ENCODE measurements at places on chromosomes 11 and 22.

DNA sequence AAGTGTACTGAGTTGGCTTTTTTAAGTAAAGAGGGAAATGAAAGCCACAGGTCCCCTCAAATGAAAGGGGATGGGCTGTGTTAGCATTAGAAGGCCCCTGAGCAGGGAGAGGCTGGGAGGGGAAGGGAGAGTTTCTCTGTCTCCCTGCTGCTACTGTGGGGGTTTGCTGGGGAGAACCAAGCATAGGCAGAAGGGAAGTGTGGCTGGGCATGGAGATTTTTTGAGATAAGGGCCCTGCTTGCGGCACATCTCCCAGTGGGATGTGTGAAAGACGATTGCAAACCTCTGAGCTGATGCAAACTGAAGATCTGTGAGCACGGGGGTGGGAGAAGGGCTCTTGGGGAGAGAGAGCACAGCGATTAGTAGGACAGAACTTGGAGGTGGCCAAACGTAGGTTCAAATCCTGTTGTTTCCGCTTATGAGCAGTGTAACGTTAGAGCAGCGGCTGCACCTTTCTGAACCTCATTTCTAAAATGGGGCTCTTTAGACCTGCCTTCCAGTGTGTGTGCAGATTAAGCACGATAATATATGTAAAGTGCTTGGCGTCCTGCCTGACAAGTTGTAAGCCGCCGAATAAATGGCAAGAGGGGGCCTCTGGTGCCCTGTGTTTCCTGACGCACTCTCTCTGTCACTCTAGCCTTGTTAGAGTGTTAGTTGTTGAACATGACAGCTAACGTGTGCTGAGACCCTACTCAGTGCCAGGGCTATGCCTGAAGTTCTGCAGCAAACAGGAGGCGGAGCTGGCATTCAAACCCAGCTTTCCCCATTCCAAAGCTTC lies 122.3 kb downstream of the GRIK4 start:
- no peak for DNase-seq

DNA sequence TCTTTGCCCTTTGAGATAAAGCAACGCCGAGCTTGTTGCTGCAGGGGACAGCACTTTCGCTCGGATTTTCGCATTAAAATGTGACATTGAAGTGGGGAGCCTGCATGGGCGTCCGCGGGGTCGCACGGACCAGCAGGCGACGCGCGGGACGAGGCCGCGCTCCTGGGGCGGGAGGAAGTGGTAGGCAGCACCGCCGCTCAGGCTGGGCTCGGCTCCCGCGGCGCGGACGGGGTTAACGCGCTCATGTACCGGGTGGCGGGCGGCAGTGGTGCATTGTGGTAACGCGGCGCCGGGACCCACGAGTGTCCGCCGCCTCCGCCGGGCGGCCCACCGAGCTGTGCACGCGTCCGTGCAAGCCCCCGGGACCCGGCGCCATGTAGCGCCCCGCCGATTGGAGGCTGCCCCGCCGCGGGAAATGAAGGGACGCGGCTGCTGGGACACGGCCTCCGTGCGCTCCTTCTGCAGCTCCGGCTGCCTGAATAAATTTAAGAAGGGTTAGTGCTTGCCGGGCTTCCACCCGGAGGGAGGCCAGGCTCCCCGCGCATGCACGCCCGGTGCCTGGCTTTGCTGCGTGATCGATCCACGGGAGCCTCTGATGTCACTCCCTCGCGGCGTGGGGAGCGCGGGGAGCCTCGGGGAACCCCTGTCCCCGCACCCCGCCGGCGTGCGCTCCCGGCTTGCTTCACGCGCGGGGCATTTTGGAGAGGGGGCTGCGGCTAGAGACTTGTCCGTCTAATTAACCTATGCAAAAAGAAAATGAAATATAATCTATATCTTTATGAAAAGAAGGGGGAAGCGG lies 127.7 kb downstream of the OSBP2 start:
- no peak for DNase-seq

GRCh38 chr22:46798366-46799350 lies 36.2 kb downstream of the TBC1D22A start:
- peak; percentile 72 for DNase-seq

GRCh38 chr11:28969832-28970231 lies 861.6 kb downstream of the METTL15 start:
- no peak for DNase-seq

DNA sequence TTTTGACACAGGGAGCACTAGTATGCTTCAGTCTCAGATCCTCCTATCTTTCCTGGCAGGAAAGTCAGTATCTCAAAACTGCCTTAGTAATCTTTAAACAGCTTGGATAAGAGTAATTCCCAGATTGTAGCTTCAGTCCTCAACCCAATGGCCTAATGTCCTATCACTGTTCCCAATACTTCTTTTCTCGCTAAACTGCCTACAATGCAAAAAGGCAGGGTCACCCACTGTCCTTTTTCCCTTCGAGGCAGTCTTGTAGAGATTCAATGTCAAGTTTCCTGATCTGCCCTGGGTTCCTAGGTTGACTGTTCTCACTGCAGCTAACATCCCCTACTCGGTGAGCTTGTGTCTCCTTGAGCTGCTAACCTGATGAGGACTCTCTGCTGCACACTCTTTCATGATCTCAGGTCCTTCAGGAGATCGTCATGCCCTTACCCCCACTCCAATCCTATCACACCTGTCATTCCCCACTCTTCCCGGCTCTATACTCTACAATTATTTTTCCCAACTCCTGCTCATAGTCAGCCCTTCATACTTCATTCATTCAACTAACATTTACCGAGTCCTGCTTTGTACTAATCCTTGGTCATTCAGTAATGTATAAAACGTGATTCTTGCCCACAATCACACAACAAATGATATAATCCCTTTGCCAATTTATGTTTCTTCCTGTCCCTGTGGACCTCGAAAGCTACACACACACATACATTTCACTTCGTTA lies 904 bp downstream of the C2CD3 start:
- DNase-seq = no peak

DNA sequence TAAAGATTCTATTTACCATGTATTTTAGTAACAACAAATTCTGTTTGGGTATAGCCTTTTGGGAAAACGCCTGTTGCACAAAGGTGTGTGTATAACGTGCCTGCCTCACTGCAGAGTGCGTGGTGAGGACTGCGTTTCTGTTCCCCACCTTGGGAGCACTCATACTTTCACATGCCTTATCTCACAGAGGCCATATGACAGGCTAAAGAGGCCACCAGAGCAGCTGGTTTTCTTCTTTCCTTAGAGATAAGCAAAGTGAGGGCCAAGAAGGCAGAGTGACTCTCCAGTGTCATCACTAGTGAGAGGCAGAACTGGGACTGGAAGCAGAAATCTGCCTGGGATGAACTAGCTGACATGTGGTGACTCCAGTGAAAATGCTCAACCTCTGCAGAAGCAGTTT lies 369.2 kb upstream of the NARS2 start:
- no peak for DNase-seq

GRCh38 chr11:92224407-92225124 lies at the start of gene FAT3:
Gene FAT3 (plus strand): TSS chr11:92224818. CDS start chr11:92352113, 127,295 bp downstream.
- DNase-seq = no peak

- no peak for DNase-seq
Observed at GRCh38 chr11:60303661-60304060, 23.2 kb downstream of the MS4A4A start.

DNA sequence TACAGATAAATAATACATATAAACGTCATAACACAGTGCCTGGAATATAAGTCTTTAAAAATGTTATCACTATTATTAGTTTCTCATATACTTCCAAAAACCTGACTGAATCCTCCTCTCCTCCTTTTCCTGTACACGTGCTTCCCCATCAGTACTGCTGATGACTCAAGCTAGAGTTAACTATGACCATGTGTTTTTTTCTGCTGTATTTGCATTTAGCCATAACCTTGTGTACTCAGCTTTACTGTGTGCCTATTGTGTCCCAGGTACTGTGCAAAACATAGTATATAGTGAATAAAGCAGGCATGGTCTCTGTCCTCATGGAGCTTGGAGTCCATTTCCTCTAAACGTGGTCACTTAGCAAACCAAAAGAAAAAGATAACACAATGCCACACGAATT lies 56.5 kb upstream of the ARHGAP32 start:
- DNase-seq = no peak

- no peak for DNase-seq
Observed at GRCh38 chr11:45988921-45989320, 66.5 kb downstream of the LARGE2 start.

GRCh38 chr11:103170865-103171264 lies 61.6 kb downstream of the DYNC2H1 start:
- DNase-seq = no peak

DNA sequence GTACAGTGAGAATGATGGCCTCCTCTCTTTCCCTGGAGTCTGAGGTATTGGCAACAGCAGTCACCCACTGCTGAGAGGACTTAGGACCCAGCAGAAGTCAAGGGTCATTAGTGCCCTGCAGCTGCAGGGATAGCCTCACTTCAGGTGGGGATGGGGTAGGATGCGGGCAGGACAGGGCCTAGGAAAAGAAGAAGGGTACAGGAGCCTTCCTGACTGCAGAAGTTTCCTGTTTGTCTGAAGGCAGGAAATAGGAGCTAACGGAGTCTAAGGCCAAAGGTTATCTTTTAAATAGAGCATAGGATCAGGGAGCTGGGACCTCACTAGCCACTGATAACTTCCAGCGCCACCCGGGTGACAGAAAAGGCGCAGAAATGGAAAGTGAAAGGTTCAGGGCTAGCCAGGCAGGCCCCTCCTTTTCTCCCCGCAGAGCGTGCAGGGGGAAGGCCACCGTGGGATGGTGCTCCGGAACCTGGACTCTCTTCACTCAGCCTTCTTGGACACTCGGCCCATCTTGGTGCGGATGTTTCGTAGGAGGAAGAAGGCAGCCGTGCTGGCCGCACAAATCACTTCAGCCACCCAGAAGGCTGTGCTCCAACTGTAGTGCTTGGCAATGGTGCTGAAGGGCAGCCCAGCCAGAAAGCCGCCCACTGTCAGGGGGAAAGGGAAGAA lies 6.0 kb downstream of the TRAPPC4 start:
- DNase-seq = no peak

- DNase-seq = no peak
Observed at GRCh38 chr11:80779905-80780605, 1339.2 kb upstream of the TENM4 start.

GRCh38 chr11:77821349-77821851 lies 456 bp downstream of the AAMDC start:
- DNase-seq = no peak

DNA sequence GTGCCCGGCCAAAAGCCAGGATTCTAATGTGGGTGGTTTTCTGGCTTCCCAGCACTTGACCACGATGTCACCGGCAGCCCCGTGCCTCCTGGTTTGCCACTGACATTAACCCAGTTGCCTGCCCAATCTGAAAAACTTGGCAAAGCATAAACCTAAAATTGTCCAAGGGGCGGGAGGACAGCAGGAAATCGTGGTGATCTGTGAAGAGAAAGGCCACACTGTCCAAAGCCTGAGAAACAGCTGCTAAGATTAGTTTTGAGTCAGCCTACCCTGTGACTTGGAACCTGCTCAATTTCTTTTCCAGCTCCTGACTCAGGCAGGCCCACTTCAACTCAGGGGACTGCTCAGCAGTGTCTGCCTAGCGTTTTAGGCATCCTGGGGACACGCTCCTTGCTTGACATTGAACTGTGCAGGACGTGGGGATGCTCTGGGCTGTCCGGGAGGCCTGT lies 8.2 kb upstream of the F2 start:
- DNase-seq = no peak

DNA sequence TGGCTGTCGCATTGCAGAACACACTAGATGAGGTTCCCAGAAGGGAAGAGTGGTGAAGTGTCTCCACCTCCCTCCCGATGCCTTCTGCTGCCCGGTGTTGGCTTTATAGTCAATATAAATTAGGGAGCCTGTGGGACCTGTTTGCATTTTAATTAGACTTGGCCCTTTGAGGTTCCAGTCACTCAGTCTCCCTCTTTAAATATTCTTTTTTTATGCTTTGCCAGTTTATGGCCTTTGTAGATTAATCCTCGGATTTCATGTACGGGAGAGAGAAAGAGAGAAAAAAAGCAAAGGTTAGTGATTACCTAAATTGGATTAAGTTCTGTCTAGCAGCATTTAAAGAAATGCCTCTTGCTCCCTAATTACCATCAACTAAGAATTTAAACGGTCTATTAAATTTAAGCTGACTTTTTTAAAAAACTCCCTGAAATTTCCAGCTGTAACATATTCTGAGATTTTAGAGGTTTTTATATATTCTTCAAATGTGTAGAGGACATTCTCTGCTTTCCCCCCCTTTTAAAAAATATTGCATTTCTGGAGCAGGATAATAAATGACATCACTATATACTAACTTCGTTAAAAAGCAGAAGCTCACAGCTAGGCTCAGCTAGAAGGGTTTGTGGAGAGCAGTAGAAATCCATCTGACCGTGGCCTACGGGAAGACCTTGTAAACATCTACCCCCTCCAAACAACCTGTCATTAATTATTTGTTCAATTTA lies 84.4 kb downstream of the PRR5L start:
- no peak for DNase-seq

GRCh38 chr11:128686745-128687177 lies 7.1 kb upstream of the FLI1 start:
- DNase-seq = no peak

DNA sequence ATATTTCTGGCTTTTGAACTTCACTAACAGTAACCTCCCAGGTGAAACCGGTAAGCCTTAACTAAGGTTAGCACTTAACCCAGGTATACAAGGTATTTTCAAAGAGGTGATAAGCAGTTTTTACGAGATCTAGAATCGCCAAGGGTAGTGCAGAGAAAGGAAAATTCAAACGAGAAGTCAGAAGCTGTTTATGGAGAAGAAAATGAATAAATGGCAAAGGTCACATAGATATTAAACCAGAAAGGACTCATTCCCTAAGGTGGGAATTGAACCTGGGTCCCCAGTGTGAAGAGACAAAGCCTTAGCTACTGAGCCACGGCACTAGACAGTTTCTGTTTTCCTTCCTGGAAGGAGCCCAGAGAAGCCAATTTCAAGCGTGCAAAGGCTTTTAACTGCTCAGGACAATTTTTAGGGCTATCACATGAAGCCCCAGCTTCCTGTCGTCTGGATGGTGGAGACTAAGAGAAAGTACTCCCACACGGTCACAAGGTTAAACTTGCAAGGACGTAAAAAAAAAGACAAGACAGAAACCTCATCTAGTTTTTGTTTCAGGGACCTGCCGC lies 5.7 kb upstream of the C1QTNF6 start:
- DNase-seq = peak; percentile 26

DNA sequence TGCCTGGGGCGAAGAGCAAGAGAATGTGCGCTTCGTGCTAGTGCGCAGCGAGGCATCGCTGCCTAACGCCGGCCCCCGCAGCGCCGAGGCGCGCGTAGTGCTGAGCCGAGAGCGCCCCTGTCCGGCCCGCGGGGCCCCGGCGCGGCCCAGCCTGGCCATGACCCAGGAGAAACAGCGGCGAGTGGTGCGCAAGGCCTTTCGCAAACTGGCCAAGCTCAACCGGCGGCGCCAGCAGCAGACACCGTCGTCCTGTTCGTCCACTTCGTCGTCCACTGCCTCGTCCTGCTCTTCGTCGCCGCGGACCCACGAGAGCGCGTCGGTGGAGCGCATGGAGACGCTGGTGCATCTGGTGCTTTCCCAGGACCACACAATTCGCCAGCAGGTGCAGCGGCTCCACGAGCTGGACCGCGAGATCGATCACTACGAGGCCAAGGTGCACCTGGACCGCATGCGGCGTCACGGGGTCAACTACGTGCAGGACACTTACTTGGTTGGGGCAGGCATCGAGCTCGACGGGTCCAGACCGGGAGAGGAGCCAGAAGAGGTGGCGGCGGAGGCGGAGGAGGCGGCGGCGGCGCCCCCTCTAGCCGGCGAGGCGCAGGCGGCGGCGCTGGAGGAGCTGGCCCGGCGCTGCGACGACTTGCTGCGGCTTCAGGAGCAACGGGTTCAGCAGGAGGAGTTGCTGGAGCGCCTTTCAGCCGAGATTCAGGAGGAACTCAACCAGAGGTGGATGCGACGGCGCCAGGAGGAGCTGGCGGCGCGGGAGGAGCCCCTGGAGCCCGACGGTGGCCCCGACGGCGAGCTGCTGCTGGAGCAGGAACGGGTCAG lies 1.0 kb downstream of the RASSF10 start:
- no peak for DNase-seq
